ENCODE measurements at places on chromosomes 6 and 20.
A peak's percentile ranks its signal among the peaks of the same experiment; 100 is the strongest.

DNA sequence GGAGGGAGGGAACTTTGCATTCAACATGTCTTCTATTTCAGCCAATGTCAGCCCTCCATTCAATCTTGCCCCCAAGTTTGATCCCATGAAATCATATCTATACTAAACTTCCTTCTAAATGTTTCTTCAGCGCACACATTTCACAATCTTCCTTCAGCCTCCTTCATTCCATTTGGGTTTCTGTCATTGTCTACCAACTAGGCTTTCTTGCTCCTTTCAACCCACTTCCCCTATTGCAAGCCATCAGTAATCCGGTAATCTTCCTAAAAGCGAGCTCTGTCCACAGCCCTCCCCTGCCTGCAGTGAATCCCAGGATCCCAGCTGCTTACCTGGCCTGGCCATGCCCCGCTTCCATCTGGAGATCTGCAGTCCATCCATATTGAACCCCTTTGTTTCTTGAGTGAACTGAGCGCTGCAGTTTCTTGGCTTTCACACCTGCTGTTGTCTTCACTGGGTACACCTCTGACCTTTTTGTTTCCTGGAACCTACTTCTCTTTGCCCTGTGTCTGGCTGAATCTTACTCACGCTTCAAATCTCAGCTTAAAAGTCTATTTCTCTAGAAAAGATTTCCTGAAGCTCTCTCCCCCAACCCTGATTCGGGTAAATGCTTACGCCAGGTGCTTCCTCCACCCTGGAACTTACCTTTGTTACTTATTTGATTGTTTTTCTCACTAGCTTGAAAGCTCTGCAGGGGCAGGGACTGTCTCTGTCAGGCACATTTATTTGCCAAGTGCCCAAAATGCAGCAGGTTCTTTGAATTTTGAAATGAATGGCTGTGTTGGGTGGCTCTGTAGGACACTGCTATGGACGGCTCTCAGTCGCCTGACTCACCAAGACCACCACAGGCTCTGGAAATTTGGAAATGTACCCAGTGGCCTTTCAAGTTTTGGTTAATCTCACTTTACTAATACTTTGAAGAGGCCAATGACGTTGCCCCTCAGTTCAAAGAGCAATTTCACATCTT lies 50.3 kb downstream of the ADTRP start:
- DNase-seq = peak; percentile 30

DNA sequence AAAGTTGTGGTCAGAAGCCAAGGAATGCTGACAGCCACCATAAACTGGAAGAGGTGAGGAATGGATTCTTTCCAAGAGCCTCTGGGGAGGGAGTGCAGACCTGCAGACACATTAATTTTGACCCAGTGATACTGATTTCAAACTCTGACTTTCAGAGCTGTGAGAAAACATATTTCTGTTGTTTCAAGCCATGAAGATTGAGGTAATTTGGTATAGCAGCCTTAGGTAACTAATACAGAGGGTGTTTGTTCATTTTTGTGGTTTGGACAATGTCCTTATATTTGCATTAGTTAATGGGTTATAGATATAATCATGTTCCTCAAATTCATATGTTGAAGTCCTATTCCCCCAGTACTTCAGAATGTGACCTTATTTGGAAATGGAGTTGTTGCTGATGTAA lies 85.4 kb upstream of the GTSF1L start:
- no peak for DNase-seq

- no peak for DNase-seq
Measured at GRCh38 chr6:25863360-25863759, 10.7 kb downstream of the SLC17A3 start.

DNA sequence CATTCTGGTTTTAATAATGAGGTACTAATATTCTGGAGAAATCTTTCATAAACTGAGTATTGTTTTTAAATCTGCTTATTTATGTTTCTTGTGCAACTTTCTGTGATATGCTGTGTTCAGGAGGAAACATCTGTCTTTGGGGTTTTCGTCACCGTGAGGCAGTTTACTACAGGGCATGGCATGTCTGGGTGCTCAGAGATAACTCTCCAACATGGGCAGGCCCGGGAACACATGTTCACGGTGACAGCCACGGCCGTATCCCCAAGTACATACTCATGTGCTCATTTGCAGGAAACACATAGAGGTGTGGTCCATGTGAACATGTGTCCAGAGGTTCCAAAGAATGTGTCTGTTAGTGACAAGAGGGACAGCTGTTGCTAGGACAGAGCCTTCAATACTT lies 62.1 kb upstream of the CNKSR3 start:
- DNase-seq = no peak

Data from activated T-cell treated with anti-CD3 and anti-CD28 coated beads, Interleukin-2, amount 50 U/mL, for 4 hours (primary cell).